ENCODE measurements at places on chromosomes 16 and 17.

DNA sequence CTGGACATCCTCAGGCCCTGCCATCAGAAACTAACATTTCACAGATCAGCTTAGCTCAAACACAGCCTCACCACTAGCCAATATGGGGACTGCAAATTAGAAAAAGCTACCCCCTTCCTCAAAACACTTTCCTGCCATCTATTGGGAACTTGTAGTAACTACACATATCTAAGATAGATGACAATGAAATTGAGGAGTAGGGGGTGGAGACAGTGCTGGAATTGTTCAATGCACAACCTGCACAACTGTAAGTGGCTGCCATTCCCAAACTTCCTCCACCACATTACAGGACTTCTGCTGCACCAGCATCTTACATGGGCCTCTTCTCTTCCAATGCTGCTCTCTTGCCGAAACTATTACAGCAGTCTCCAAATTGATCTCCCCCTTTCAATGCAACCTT is 21.9 kb downstream of the AIPL1 start:
- H3K4me3 ChIP-seq = no peak overlapping the region
- H3K4me1 ChIP-seq = no peaks in the 10 kb centered on the region
- H3K27ac ChIP-seq = no peak overlapping the region
- no peak for DNase-seq
- H3K36me3 ChIP-seq = no peaks in the 10 kb centered on the region

- no peak overlapping the region for H3K4me3 ChIP-seq
- peaks cover 14% of the 10 kb centered on the region for H3K4me1 ChIP-seq
- H3K27ac ChIP-seq = no peak overlapping the region
- no peaks in the 10 kb centered on the region for H3K36me3 ChIP-seq
- no peak for DNase-seq
Observed at GRCh38 chr16:85428168-85428898, 184.8 kb upstream of the GSE1 start.

GRCh38 chr16:22141767-22142166 is 20.5 kb upstream of the SDR42E2 start:
- H3K27me3 ChIP-seq = peaks cover 23% of the 10 kb centered on the region
- H3K4me1 ChIP-seq = no peaks in the 10 kb centered on the region
- no peak overlapping the region for H3K4me3 ChIP-seq
- H3K27ac ChIP-seq = no peak overlapping the region

GRCh38 chr16:57349212-57350031 is 9.2 kb upstream of the CCL22 start:
- no peak overlapping the region for H3K27ac ChIP-seq
- peaks cover 40% of the 10 kb centered on the region for H3K27me3 ChIP-seq
- H3K36me3 ChIP-seq = no peaks in the 10 kb centered on the region
- no peak for DNase-seq
- no peak overlapping the region for H3K4me3 ChIP-seq

All from type B pancreatic cell (in vitro differentiated cells).